ENCODE measurements at places on chromosomes 7 and 10.

DNA sequence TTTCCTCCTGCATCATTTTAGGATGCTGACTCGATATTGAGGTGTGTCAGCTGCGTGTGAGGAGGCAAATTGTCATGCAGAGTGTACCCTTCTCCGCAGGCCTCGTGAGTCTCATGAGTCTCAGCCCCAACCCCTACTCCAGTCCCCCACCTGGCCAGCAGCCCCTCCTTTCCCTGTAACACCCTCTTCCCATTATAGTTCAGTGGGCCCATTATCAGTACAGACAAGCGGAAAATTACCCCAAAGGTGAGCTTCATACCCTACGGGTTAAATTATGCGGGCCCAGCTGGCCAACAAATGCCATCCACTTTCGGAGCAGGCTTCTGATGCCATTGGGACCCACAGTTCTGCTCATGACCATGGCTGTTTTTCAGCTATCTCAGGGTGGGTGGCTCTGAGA is 25.2 kb downstream of the SFTPD start:
- DNase-seq: no peak

- no peak for DNase-seq
Measured at GRCh38 chr7:33761449-33762080, 143.8 kb upstream of the BMPER start.

DNA sequence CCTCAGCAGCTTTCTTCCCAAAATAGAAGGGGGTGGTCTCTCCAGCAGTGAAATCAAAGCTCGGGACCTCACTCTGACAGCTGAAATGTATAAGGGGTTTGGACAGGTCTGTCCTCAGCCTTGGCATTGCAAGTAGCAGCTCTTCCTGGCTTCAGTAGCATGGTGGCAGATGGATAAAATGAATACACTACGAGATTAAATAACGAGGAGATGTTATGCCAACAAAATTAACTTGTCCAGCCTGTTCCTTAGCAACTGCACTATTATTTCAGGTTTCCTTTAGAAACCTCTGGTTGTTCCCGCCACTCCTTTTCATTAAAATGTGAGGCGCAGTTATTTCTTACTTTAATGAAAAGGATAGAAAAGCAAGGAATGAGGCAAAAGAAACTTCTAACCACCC is 24.9 kb downstream of the PRLHR start:
- no peak for DNase-seq

DNA sequence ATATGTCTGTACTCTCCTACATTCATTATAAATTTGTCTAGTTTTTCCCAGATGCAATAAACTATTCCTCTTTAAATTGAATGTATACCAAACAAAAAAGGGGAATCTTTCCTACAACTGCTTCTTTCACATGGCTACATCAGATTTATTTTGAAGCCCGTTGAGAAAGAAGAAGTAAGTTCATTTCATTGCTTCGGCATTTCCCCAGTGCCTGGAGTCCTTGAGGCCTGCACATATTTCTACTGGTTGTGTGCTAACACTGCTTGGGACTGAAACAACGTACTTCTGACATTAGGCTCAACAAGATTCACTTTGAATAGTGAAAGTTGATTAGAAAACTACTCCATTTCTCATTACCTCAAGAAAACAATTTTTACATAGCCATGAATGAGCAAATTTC is 201.7 kb downstream of the PHF14 start:
- DNase-seq: no peak

GRCh38 chr10:91006001-91006751 is 85.3 kb upstream of the ANKRD1 start:
- peak; percentile 19 for DNase-seq

DNA sequence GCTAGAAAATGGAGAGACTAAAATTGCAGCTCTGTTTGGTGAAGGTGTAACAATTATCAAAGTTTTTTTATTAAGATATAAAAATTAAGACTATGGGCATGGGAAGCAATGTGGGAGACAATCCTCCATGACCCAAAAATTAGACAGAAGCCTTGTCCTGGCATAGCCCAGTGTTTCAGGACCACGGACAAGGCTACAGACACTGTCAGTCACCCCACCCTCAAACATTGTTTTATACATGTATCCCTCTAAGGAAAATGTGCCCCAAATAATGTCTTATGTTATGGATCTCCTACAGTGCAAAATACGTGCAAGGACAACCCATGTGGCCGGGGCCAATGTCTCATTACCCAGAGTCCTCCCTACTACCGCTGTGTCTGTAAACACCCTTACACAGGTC is 24.0 kb downstream of the HABP2 start:
- DNase-seq: no peak

DNA sequence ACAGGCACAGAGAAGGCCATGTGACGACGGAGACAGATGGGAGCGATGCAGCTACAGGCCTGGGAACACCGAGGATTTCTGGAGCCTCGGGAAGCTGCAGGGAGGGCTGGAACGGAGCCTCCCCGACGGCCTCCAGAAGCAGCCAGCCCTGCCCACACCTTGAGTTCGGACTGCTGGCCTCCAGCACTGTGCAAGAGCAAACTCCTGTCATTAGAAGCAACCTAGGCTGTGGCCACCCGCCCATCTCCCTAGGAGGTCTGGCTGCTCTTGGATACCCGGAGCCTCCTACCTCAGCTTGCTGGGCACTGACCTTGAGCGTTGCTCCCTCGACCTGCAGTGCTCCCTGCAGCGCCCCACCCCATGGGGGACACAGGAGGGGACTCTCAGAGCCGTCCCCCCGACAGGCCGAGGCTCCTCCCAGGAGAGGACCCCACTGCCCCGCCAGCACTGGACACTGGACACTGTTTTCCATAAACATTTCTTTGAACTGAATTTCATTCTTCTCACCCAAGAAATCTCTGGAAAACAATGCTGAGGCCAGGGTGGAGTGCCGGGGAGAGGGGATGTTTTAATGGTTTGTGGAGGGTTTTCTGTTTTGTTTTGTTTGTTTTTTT is 22.5 kb upstream of the TNRC18 start:
- DNase-seq: no peak

DNA sequence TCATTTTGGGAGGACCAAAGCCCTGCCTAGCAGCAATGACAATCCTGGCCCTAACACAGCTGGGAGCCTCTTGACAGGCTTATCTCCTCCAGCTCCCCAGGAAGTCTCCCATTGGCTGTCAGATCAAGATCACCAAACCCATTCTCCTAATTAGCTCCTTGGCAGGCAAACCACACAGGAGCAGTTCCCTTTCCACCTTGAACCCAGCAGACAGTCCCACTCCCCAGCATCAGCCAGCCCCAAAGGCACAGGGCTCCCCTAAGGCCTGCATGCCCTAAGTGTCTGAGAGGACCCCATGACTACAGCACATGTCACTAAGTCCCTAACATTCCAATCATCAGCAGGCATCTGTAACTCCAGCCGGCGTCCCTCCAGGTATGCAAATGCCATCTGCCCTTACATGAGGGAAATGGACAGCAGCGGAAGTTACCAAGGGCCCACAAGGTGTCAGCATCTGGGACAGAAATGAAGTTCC is 348.5 kb downstream of the KCNMA1 start:
- DNase-seq: no peak

GRCh38 chr7:50073093-50073492 is 20.0 kb downstream of the ZPBP start:
- DNase-seq: no peak

- no peak for DNase-seq
Measured at GRCh38 chr7:155896531-155897263, 84.4 kb upstream of the SHH start.

DNA sequence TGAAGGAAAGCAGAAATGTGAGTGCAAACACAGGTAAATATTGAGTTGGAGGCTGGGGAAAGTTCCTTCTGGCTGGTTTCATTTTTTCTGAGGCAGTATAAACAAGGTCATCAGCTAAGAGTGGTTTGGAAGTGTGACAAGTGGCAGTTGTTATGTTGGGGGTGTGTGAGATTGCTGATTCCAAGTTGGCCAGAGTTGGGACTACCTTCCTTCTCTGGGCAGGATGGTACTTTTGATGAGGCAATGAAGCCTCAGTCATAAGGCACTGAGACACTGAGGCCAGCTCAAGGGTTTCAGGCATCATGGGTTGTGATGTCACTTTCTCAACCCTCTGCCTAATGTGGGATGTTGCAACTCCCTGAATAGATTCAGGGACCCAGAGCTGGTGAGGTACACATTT is 8.2 kb upstream of the PTTG1IP2 start:
- DNase-seq: no peak

DNA sequence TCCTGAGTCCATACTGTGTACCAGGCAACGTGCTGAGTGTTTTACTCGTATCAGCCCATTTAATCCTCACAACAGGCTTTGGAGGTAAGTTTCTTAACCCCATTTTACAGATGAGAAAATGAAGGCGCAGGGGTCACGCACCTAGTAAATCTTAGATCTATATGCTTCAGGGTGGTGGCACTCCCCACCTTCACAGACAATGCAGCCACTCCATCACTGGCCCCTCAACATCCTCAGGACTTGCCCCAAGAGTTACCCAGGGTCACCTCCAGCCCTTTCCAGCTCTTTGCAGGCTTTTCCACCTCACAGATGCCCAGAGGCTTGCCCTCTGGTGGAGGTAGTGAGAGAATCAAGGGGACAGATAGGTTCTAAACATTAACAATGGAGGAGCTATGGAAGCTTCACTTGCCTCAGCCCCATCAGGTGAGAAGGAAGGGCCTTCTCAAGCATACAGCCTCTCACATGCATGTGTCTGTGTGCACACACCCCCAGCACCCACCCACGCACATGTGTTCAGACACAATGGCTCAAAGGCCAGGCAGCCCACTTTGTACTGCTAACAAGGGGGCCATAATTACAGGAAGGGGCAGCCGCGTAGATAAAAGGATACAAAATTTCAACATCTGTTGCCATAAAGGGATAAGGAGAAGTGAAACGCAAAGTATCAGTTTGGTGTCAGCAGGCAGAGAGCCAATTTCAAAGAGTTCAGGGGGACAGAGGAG is 29.1 kb downstream of the DPCD start:
- DNase-seq: no peak

DNA sequence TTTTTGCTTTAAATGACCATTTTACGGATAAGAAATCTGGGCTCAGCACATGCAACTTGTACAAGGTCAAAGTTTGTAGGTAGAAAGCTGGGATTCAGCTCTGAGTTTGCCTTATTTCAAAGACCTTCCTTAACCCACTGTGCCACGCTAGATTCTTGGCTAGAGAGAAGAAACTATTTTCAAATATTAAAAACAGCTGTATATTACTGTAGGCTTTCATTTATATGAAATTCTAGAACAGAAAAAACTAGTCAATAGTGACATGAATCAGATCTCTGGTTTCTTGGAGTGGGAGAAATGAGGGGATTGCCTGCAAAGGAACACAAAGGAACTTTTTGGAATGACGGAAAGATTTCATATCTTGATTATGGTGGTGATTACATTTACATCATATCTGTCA is 53.0 kb upstream of the C1GALT1 start:
- no peak for DNase-seq

GRCh38 chr10:8637640-8638039 is 583.2 kb downstream of the GATA3 start:
- DNase-seq: no peak

GRCh38 chr10:80277016-80277415 is 12.4 kb downstream of the MAT1A start:
- no peak for DNase-seq

- DNase-seq: no peak
Measured at GRCh38 chr10:33547976-33548375, 213.5 kb upstream of the NRP1 start.

DNA sequence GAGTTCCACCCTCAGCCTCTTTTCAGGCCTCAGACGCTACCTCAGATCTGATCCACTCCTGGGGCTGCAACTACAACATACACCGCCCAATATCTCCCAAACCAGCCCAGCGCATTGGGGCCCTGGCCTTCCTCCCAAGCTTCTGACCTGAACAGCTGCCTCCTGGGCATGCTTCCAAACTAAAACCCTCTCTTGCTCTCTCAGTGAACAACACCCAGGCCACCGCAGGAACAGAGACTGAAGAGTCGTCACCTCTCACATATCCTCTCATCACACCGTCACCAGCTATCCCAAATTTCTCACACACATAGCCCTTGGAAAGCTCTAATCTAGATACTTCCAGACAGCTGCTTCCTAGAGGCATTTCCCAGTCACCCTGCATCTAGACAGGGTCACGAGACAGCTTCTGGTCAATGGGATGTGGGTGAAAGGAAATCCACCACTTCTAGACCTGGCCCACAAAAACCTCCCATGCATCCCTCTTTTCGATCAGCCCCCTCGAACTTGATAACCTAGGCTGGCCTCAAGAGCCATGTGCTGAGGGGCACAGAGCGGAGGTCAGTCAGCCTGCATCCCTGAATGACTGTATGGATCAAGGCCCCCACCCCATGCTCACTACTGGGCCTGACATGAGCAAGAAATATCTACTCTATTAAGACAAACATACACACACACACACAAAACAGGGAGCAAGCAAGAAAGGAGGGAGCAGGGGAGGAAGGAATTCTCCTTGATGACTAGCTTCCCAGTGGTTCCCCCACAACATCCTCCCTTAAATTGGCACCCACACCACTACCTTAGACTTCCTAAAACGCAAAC is 1.8 kb downstream of the PARP12 start:
- peak; percentile 78 for DNase-seq

- no peak for DNase-seq
Measured at GRCh38 chr7:88885131-88885530, 89.6 kb upstream of the TEX47 start.

DNA sequence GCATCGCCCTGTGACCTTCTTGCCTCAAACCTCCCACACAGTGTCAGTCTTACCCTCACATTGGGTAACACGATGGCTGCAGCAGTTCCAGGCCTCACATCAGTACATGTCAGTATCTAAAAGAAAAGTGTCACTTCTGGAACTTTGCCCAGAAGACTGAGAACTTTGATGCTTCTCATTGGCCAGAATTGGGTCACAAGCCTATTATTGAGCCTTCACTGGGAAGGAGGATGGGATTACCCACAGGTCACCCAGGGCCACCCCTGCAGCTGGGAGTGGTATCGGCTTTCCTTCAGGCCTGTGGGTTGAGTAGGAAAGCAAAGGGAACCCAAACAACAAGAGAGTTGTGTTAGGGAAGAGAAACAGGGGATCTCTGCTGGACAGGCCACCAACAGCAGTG is 111.5 kb downstream of the NPY start:
- no peak for DNase-seq

- no peak for DNase-seq
Measured at GRCh38 chr10:88883448-88883809, 3.4 kb downstream of the STAMBPL1 start.
